T-helper 17 cell (primary cell): ENCODE measurements at places on chromosomes 5 and 9. TPM values are rescaled to one million over a fixed set of nuclear protein-coding genes. Genes with fewer than 3 reads are reported as not detected.

NEUROG1 gene
- not detected for total RNA-seq

FOXD4 gene
- total RNA-seq: not detected

PCDHA9 gene
- not detected for total RNA-seq

TMEFF1 gene
- total RNA-seq: not detected

MEF2C gene
- total RNA-seq: 10.9 TPM

BTNL8 gene
- total RNA-seq: not detected
